Uterus (tissue), 4 donors: ENCODE measurements at places on chromosomes 5 and 9. TPM values are rescaled to one million over a fixed set of nuclear protein-coding genes. Genes with fewer than 3 reads are reported as not detected.

DNA sequence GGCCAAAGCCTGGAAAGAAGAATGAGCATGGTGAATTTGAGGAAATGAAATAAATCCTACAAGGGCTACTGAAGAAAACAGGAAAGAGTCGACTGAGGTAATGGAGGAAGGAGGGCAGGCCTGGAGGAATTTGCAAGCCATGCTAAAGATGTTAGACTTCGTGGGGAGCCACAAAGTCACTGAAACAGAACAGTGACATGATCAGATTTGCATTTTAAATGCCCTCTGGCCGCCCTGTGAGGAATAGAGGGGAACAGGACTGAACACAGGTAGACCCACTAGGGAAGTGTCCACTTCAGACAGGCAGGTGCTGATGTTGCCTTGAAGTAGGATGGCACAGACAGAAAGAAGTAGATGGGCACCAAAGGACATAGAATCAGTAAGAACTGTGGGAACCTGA lies 42.8 kb upstream of the RLN1 start:
- DNase-seq, result no peak

DNA sequence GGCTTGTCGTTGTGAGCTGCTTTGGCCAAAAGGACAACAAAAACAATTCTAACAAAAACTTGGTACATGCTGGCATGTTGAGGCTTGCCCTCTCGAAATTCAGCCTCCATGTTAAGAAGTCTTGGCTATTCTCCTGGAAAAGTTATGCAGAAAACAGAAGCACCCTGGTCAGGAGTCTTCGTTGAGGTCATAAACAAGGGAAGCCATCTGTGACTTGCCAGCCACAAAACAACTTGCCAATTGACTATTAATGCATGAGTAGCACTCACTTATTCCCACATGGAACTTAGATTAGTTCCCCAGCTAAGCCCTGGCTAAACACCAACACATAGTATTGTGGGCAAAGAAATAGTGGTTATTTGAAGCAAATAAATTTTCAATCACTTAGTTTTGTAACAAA lies 521.0 kb upstream of the CHD1 start:
- no peak for DNase-seq

GRCh38 chr5:72645064-72645846 lies 138.0 kb upstream of the ZNF366 start:
- DNase-seq, result no peak

- no peak for DNase-seq
Observed at GRCh38 chr9:129344641-129345495, 166.8 kb upstream of the IER5L start.

CCL28 gene
- 4.1 TPM for total RNA-seq

RECK gene
- total RNA-seq, result 29.4 TPM

- no peak for DNase-seq
Observed at GRCh38 chr5:123278284-123278683, 144.9 kb downstream of the CEP120 start.

DNA sequence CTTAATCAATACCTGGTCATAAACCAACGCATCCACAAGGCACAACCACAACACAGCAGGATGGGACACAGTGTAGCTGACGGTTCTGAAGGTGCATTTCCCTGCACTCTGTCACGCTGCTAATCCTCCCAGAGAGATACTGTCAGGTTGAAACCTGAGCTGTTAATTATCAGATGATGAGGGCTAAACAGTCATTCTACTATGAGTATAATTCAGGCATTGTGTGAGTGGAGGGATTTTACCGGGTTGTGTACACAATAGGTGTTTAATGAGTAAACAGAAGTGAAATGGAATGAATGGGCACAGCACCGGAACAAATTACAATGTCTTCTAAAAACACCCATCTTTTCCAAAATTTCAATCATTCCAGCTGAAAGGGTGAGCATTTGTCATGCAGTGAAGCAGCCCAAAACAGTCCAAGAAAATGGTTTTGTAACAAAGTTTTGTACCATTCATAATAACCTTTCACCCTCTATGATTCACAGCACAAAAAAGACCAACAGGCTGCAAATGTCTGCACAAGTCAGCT lies 71.5 kb downstream of the ABCA1 start:
- DNase-seq, result no peak
